ENCODE measurements at places on chromosomes 5 and 9.

DNA sequence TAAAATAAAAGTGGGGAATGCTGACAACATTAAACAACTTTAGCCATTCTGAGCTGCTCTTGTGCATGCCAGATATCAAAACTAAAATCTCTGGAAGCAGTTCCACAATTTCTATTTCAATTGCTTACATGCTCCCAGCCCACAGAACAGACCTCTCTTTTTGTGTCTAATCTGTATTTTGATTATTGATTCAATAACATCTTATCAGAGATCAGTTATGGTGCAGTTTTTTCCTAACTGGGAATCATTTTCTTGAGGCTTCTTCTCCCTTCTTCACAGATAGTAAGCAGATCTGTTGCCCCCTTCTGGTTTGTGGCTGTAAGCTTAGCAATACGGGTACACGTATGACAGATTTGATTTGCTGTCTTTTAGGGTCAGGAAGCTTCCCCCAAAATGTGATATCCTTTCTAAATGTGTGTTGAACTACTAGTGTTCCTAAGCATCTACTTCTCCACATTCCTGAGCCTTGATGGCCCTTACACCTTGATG, 39.4 kb downstream of the MRPS27 start:
- DNase-seq = peak; percentile 32

DNA sequence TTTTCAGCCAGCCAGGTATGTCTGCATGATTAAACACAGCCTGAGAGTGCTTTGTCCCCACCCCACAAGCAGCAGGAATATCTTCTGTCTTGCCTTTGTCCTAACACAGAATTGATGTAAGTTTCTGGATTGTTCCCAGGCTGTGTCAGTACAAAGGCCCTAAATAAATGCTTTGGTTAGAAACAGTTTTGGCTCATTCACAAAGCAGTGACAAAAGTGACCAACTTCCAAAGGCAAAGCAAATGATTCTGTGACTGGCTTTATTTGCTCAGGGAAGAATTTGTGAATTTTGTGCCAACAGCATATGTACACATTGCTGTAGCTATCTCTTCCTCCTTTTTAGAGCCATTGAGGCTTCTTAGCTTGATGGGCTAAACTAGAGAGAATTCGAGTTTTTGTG, 133.7 kb downstream of the PLPPR1 start:
- no peak for DNase-seq

DNA sequence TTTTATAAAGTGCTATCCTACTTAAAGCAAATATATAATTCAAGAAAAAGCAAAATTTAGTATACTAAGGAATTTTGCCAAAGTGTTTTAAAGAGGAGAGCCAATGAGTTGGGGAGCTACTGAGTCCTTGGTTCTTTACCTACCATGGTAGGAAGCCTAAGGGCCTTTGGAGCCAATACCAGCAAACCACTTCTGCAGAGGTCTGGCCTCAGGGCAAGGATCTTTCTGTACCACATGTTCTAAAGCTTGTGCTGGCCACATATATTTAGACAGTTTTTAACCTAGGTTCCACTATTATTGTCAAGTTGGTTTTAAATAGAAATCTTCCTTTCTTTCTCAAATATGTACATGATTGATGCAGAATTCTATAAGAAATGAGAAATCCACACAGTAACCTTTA, 172.3 kb upstream of the NREP start:
- no peak for DNase-seq

GRCh38 chr9:90245661-90246060, 397.0 kb downstream of the DIRAS2 start:
- no peak for DNase-seq

DNA sequence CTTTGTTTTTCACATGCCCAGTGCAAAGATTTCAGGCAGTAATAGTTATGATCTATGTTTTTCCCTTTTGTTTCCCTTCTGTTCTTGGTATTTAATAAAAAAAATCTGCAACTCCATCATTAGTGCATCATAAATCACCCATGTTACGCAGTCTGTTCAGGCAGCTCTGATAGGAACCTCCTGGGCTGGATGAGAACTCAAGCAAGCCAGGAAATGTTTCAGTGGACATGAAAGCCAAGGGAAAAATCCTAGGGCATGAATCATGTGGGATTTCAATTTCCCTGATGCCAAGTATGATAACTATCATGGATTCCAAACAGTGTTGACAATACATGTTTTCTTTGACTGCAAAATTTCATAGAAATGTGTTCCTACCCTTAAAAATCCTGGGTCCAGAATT, 119.7 kb upstream of the TARS1 start:
- DNase-seq = no peak

GRCh38 chr5:56849671-56850070, 34.3 kb downstream of the MAP3K1 start:
- DNase-seq = no peak

- DNase-seq = no peak
These were observed 193.2 kb upstream of the RORB start for GRCh38 chr9:74303945-74304344.

DNA sequence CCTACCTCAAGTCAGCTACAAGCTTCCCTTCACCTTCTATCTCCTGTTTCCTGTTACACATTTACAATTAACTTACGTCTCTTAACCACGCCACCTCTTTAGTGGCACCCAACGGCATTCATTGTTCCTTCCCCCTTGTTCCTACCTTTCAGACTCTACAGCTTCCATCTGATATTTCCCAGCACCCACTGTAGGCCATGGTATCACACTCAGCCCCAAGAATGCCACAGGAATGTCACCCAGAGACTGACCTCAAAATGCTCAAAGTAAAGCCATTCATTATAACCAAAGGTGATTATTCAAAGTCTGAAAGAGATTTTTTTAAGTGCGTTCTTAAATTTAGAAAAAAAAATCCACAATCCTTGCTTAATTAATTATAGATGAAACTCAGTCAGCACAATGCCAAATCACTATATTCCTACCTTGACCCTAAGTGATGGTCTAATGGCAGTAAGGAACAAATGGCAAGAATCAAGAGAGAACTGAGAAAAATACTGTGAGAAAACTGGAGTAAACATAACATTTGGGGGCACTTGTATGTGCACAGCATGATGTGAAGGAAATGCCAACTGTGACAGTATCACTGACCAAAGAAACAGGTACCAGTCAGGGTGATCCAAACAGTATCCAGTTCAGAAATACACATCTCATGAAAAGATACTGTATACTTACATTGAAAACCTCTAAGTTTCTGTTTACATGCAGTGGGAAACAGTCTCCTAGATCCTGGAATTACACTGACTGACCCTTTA, 52.1 kb downstream of the CTNND2 start:
- DNase-seq = no peak

- no peak for DNase-seq
These were observed 314.1 kb downstream of the KDM4C start for GRCh38 chr9:7071916-7072315.

DNA sequence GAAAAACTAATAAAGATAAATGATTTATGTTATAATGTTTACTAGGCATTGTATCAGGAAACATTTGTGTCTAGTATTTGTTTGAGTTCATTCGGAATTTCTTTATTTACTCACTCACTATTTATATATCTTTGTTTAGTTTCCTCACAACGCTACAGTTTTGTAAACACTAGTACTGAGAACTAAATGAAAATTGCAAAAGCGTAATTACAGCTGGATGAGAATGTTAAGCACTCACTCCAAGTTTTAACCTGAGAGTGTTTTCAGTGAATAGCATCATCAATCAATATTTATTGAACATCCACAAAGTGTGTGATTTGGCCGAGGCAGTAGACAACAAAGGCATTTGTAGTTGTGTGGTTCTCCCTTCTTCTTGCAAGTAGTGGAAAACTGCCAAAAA, 969.6 kb upstream of the DMAC1 start:
- no peak for DNase-seq

GRCh38 chr5:43432486-43433375, 20.5 kb upstream of the CCL28 start:
- no peak for DNase-seq

- DNase-seq = no peak
These were observed 585.1 kb downstream of the DNAH5 start for GRCh38 chr5:13359344-13359743.

DNA sequence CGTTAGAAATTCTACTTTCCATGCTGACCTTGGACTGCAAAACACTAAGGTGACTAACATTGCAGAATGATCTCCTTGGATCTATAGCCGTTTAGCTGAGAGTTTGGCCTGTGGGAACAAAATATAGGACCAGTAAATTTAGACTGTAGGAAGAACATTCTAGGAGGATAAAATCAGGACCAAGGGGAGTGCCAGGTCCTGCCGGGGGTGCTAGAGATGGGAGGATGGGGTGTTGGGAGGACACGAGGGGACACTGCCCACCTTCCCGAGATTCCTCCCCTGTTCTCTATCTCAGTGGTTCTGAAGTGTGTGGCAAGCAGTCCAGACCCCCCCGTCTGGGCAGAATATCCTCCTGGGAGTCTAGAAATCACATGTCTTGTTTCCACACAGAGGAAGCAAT, 445.2 kb downstream of the ZSWIM6 start:
- DNase-seq = no peak

GRCh38 chr9:124894035-124894740, 32.3 kb downstream of the ARPC5L start:
- no peak for DNase-seq

- DNase-seq = no peak
These were observed 69.8 kb downstream of the ESM1 start for GRCh38 chr5:54915466-54916027.

DNA sequence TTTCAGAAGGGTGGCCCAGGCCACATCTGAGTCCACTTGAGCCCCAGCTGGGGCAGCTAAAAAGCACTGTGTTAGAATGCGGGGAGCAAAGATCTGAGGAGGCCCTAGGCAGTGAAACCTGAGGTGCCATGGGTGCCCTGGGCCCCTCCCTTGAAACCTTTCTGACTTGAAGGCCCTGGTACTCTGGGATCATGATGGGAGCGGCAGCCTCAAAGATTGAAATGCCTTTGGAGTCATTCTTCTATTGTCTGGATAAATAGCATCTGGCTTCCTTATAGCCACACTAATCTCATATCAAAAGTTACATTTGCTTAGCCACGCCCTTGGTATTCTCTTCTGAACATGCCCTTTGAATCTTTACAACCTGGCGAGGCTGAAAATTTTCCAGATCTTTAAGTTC, 7.7 kb upstream of the SEMA5A start:
- DNase-seq = no peak
